ENCODE measurements at places on chromosomes 7 and 10. TPM values are rescaled to one million over a fixed set of nuclear protein-coding genes. Genes with fewer than 3 reads are reported as not detected.

The TAS2R60 gene
- total RNA-seq, result not detected

The FBXW4 gene
- 49.5 TPM for total RNA-seq

The COL17A1 gene
- 626 TPM for total RNA-seq

The SAP25 gene
- total RNA-seq, result not detected

Measured in bronchial epithelial cell (primary cell).